ENCODE measurements at places on chromosomes 6 and 20. TPM values are rescaled to one million over a fixed set of nuclear protein-coding genes. Genes with fewer than 3 reads are reported as not detected.

PHACTR1 gene
- total RNA-seq = 89.4 TPM

AARS2 gene
- total RNA-seq = 11.5 TPM

DNA sequence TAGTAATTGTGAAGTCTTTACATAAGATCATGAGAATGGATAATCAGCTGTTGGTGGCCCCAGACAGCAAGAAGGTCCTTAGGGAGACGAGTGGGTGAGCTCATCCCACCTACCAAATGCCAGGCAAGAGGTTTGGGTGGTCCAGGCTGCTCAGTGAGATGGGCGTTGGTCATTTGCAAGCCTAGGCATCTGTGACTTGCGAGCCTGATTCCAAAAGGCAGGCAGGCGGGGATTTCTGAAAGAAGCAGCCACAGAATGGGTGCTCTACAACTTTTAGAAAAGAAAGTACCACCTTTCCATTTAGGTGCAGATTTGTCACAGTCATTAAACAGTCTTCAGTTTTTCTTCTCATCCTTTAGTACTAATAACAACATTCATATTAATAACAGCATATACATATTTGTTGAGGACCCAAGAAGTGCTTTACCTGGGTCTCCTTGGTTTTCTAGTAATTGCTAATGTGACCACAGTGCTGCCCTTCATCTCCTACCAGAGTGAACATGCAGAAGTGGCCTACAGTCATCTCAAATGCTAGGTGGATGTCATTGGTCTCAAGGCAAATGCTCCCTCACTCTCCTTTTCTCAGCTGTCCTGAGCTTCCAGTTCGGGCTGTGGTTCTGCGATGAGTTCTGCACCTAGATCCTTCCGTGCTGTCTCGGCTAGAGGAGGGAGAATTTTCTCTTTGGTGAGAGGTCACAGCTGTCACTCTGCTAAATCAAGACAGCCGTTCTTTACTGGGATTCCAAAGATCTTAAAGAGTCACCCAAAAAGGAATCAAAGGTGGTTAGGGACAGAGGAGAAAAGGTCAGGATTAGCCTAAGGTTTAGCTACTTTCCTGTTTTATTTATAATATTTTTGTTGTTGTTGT lies 2.7 kb downstream of the WRNIP1 start:
- DNase-seq = no peak

- DNase-seq = no peak
Measured at GRCh38 chr6:114068116-114068515, 97.2 kb upstream of the HDAC2 start.

DNA sequence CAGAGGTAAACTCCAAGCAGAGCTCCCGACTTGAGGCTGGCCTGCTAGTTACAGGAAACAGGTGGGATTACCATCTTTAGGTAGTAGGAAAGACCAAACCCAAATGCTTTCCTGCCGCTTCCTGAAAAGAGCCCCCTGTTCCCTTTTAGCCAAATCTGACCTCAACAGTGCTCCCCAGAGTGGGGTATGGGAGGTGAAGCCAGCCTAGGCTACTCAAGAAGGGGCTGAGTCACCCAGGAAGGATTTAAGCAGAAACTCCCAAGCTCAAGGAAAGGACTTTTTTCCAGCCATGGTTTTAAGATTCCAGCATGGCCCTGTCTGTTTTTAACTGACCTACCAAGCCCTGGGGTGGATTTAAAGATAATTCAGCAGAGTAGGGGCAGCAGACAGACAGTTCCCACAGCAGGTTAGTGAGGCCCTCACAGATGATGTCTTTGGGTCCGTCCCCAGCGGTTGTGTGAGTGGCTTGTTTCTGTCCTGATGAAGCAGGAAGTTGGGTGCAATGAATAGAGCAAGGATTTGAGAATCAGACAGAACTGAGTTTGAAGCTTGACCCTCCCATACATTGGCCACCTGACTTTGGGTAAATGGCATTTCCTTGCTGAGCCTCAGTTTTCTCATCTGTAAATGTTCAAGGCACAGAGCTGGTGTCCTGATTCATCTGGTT lies 76.9 kb upstream of the MAFB start:
- no peak for DNase-seq

GRCh38 chr20:19376451-19377229 lies 164.2 kb downstream of the SLC24A3 start:
- DNase-seq = no peak

- peak; percentile 80 for DNase-seq
Measured at GRCh38 chr20:25247518-25247955, 348 bp upstream of the PYGB start.

GRCh38 chr6:169231790-169232506 lies 21.7 kb downstream of the THBS2 start:
- DNase-seq = no peak

COL21A1 gene
- total RNA-seq = 22.5 TPM

DNA sequence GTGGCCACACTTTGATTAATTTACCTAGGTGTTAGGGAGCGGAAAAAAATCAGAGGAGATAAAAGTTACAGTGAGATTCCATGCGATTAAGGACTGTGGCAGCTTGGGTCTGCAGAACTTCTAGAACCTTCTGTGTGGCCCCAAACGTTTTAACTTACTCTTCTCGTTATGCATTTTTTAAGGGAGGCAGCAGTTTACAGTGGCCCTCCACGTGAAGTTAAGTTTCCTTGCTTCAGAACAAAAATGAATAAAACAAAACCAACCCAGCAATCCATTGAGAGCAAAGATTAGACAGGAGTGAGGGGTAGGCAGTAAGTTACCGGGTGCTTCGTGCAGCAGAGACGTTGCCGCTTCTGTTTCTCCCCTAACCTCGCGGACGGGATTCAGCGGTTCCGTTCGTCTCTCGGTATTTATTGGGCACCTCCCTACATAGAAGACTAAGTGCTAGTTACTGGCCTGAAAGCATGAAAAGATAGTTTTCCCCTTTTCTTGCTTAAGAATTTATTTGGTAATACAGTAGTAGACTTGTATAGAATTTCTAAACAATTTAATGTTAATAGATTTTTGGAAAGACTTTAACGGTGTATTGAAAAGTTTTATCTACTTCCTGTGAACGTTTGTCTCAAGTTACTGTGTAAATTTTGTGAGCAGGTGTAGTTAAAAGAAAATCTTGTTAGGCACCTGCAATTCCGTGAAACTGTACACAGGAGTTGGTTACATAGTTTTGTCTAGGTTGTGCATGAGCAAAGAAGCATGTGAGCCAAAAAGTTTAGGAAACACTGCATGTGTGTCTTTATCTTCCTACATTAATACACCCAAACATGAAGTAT lies 1.1 kb downstream of the BAG2 start:
- DNase-seq = no peak

SLC17A1 gene
- not detected for total RNA-seq

- no peak for DNase-seq
Measured at GRCh38 chr6:152351742-152352141, 285.4 kb downstream of the SYNE1 start.

DNA sequence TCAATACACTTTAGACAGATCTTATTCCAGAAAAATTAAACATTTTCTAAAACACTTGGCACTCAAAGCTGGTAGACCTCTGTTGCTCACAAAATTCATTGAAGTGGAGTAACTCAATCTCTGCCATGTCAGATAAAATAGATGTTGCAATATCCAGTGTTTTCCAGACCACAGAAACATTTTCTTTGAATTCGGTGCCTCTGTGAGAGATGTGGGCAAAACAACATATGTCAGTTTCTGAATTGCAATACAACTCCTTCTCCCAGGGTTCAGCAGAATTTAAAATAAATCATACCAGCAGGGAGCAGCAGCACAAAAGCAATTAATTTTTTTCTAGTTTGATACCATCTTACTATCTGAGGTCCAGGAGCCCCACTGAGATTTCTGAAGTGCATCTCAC lies 11.3 kb upstream of the PKHD1 start:
- DNase-seq = no peak
